GM23338 (cell line): ENCODE measurements at places on chromosomes 1 and 21. TPM values are rescaled to one million over a fixed set of nuclear protein-coding genes. Genes with fewer than 3 reads are reported as not detected.

- DNase-seq: no peak
- H3K4me1 ChIP-seq: no peaks in the 10 kb centered on the region
- H3K27ac ChIP-seq: no peak overlapping the region
- no peak overlapping the region for H3K4me3 ChIP-seq
- no peaks in the 10 kb centered on the region for H3K27me3 ChIP-seq
- H3K36me3 ChIP-seq: no peaks in the 10 kb centered on the region
Observed at GRCh38 chr1:235011064-235011598, 117.5 kb downstream of the TOMM20 start.

DNA sequence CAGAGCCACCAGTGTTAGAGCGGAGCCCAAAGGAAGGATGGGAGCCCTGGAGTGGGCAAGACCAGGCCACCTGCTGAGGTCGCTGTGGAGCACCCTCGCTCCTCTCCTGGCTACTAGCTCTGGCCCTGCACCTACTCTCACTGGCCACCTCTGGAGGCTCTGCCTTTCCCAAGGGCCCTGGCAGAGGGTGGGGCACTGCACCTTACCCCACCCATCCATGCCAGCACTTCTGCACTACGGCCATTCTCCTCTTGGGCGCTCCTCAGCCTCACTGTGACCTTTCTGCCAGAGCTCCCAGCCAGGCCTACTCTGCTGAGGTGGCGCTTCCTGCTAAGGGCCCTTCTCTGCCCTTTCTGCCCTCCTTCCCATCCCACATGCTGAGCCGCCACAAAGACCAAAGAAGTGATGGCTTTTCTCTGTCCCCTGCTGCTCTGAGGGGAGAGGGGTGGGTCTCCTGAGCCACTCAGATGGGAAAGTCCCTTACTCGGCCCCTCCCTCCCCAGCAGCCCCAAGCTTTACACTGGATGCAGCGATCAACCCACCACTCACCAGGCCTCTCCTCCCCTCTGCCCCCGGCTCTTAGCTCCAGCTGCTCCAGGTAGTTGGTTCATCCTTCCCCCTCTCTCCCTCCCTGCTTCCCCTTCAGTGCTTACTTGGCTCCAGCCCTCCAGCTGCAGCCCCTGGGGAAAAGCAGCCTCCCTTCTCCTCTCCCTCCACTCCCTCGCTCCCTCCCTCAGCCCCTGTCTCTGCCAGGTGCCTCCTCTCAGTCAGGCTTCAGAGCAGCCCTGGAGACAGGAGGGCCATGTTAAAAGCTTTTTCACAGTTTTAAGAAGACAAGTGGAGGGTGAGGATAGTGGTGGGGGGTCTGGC, 14.8 kb upstream of the TMEM222 start:
- peak overlapping the region; percentile 42 for H3K4me3 ChIP-seq
- H3K4me1 ChIP-seq: peaks cover 26% of the 10 kb centered on the region
- peak overlapping the region; percentile 90 for H3K27ac ChIP-seq
- H3K36me3 ChIP-seq: no peaks in the 10 kb centered on the region

DNA sequence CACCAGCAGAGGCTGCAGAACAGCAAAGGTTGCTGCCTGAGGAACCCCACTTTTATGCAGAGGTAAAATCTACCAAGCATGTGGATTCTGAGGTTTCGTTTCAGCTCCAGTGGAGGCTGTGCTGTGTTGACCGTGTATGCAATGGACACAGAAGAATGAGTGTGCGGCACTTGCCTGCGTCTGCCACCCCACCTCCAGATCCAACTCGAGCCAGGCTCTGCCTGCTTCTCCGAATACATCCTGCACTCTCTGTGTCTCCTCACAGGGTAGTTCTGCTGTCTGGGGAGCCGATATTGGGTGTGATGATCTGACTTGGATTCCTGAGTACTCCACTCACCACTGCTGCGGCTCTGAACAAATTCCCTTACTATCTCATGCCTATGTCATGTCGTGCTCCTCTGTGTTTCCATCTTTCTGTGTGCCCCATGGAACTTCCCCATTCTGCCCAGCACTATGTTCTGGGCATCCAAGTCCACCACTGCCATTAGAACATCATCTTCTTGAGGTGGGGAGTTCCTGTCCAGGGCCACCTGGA, 129.8 kb downstream of the SLC45A1 start:
- H3K4me3 ChIP-seq: no peak overlapping the region
- H3K27ac ChIP-seq: no peak overlapping the region
- H3K4me1 ChIP-seq: peaks cover 47% of the 10 kb centered on the region
- DNase-seq: no peak
- no peaks in the 10 kb centered on the region for H3K27me3 ChIP-seq

- H3K4me1 ChIP-seq: no peaks in the 10 kb centered on the region
- H3K36me3 ChIP-seq: no peaks in the 10 kb centered on the region
- no peak overlapping the region for H3K4me3 ChIP-seq
- no peak overlapping the region for H3K27ac ChIP-seq
- no peak for DNase-seq
- no peaks in the 10 kb centered on the region for H3K27me3 ChIP-seq
Observed at GRCh38 chr1:240586006-240586405, 25.9 kb downstream of the GREM2 start.

GRCh38 chr1:230114237-230114651, 47.2 kb downstream of the GALNT2 start:
- H3K4me1 ChIP-seq: peaks cover 41% of the 10 kb centered on the region
- no peak for DNase-seq
- no peaks in the 10 kb centered on the region for H3K27me3 ChIP-seq
- no peaks in the 10 kb centered on the region for H3K36me3 ChIP-seq

- H3K4me3 ChIP-seq: no peak overlapping the region
- peaks cover 17% of the 10 kb centered on the region for H3K4me1 ChIP-seq
- H3K27me3 ChIP-seq: no peaks in the 10 kb centered on the region
- no peak for DNase-seq
Observed at GRCh38 chr1:203799157-203799556, 3.7 kb downstream of the ZBED6 start.

GRCh38 chr1:19454265-19455146, 30.8 kb downstream of the CAPZB start:
- H3K4me1 ChIP-seq: peaks cover 60% of the 10 kb centered on the region
- no peaks in the 10 kb centered on the region for H3K36me3 ChIP-seq
- no peak for DNase-seq
- H3K27ac ChIP-seq: 0 out of 2 replicates have a peak overlapping the region, but pooled peaks have one; percentile 33
- H3K27me3 ChIP-seq: no peaks in the 10 kb centered on the region

GRCh38 chr1:64608005-64608650, 136.7 kb upstream of the RAVER2 start:
- no peaks in the 10 kb centered on the region for H3K4me1 ChIP-seq
- no peak overlapping the region for H3K4me3 ChIP-seq
- DNase-seq: no peak
- H3K27ac ChIP-seq: no peak overlapping the region
- no peaks in the 10 kb centered on the region for H3K27me3 ChIP-seq

- no peak overlapping the region for H3K4me3 ChIP-seq
- peaks cover 13% of the 10 kb centered on the region for H3K4me1 ChIP-seq
- no peak for DNase-seq
- no peaks in the 10 kb centered on the region for H3K27me3 ChIP-seq
- H3K36me3 ChIP-seq: no peaks in the 10 kb centered on the region; the same call in 1 of the 2 replicates
Observed at GRCh38 chr1:44620072-44620471, 54.2 kb downstream of the TMEM53 start.

DNA sequence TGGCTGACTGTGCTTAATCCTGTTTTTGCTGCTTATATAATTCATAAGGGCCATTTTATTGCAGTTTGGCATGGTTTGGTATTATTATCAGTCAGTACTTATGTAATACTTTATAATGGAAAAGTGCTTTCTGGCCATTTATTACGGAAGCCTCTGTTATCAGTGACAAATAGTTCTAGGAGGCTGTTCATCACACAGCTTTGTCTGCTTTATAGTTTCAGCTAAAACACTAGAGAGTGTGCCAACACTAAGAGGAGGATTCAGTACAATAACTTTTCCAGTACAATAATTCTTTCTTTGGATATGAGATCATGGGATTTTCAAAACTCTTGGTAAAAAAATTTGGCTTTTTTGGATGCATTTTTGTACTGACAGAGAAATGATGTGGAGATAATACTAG, 102.9 kb upstream of the PTGFR start:
- H3K4me3 ChIP-seq: no peak overlapping the region
- no peak for DNase-seq
- H3K4me1 ChIP-seq: no peaks in the 10 kb centered on the region
- no peak overlapping the region for H3K27ac ChIP-seq

GRCh38 chr21:35862969-35863368, 197.4 kb downstream of the SETD4 start:
- no peak overlapping the region for H3K4me3 ChIP-seq
- no peaks in the 10 kb centered on the region for H3K36me3 ChIP-seq
- no peaks in the 10 kb centered on the region for H3K27me3 ChIP-seq
- no peak overlapping the region for H3K27ac ChIP-seq

GRCh38 chr1:171472183-171472647, 13.1 kb upstream of the PRRC2C start:
- no peak overlapping the region for H3K27ac ChIP-seq
- H3K4me1 ChIP-seq: no peaks in the 10 kb centered on the region
- no peaks in the 10 kb centered on the region for H3K36me3 ChIP-seq
- no peak overlapping the region for H3K4me3 ChIP-seq
- no peak for DNase-seq

DNA sequence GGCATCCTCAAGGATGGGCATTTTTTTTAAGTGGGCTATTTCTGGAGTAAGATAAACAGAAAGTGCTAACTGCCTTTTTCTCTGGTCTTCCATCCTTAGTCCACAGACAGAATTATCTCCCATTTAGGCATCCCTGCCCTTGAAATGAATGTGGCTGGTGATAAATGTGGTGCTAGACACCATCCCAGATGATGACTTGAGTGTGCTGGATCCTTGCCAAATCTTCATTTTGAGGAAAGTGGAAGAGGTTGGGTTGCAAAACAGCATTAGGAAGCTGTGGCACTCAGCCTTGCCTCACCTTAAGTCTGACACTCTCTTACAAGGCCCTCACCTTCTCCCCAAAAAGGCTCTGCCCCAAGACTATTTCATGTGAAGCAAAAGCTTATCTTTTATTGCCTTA, 19.2 kb downstream of the MAB21L3 start:
- no peak overlapping the region for H3K27ac ChIP-seq
- no peaks in the 10 kb centered on the region for H3K27me3 ChIP-seq
- no peaks in the 10 kb centered on the region for H3K4me1 ChIP-seq

GRCh38 chr1:157978586-157979403, 14.7 kb upstream of the KIRREL1 start:
- peak; percentile 86 for DNase-seq
- peaks cover 28% of the 10 kb centered on the region for H3K4me1 ChIP-seq
- no peaks in the 10 kb centered on the region; the same call in 1 of the 2 replicates for H3K36me3 ChIP-seq
- H3K4me3 ChIP-seq: peak overlapping the region; percentile 38; the same call in 1 of the 2 replicates
- no peak overlapping the region; the same call in 1 of the 2 replicates for H3K27ac ChIP-seq

DNA sequence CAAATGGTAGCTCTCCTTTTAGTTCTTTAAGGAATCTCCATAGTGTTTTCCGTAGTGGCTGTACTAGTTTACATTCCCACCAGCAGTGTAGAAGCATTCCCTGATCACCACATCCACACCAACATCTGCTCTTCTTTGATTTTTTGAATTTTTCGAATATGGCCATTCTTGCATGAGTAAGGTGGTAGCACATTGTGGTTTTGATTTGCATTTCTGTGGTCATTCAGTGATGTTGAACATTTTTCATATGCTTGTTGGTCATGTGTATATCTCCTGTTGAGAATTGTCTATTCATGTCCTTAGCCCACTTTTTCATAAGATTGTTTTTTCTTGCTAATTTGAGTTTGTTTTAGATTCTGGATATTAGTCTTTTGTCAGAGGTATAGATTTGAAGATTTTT, 84.6 kb upstream of the B3GALT2 start:
- H3K27ac ChIP-seq: no peak overlapping the region
- H3K27me3 ChIP-seq: no peaks in the 10 kb centered on the region
- no peak overlapping the region for H3K4me3 ChIP-seq
- H3K4me1 ChIP-seq: no peaks in the 10 kb centered on the region

GRCh38 chr1:40469327-40469726, 7.8 kb upstream of the ZFP69 start:
- H3K4me3 ChIP-seq: no peak overlapping the region
- no peak for DNase-seq

DNA sequence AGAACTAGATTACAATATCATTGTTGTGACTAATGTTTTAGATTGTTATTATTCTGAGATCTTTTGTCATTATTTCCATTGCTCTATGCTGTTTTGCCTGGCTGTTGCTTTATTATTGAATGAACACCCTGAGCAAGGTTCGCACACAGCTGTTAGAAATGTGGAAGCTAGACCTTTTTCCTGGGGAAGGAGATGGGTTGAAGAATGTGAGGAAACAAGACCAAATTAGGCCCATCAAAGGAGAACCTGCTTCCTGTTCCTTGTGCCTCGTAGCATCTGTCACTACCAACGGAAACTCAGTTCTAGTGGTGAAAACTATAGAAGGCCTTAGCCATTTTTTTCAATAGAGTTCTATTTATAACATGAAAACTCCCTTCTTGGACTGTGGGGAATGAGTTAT, 68.7 kb downstream of the RGL1 start:
- no peak overlapping the region for H3K27ac ChIP-seq
- no peaks in the 10 kb centered on the region for H3K36me3 ChIP-seq
- no peak for DNase-seq
- no peak overlapping the region for H3K4me3 ChIP-seq

DNA sequence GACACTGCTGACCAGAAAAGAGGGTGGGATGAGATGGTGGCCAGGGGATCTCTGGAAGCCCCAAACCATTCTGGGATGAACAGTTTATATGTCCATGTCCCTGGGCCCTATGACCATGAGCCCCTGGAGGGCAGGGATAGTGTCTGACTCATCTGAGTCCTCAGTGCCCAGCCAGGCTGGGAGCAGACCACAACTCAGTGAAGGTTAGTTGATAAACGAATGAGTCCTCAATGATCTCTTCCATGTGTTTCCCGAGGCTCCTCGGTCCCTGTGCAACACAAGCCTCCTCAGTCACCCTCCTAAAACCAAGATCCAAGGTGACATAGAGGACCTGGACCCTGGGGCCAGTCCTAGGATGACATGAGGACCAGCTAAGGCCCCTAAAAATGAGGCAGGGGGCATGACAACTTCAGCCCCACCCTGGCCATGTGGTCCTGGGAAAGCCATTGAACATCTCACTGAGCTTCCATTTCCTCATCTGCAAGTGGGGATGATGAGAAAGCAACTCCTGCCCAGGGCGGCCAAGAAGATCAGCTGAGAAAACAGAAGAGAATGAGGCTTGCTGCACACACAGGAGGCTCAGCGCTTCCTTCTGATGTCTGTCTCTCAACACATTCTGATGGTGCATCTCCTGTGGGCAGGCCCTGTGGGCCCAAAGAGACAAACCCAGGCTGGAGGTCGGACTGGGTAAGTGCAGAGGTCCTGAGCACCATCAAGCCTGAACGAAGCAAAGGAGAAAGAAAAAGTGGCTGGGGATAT, 86.3 kb downstream of the GLIS1 start:
- no peaks in the 10 kb centered on the region for H3K27me3 ChIP-seq
- no peak overlapping the region for H3K27ac ChIP-seq
- H3K36me3 ChIP-seq: no peaks in the 10 kb centered on the region
- DNase-seq: no peak

The PCAT6 gene
- 7.2 TPM in 1 of 2 replicates, not detected in the other for total RNA-seq

The KCNE2 gene
- 0.28 TPM in 1 of 2 replicates, not detected in the other for total RNA-seq

The ARHGAP29 gene
- total RNA-seq: 5.0 and 6.9 TPM in 2 replicates

The ATP6V1G3 gene
- not detected in 2 replicates for total RNA-seq

The DHCR24 gene
- total RNA-seq: 453 and 530 TPM in 2 replicates

The ACKR1 gene
- total RNA-seq: not detected in 2 replicates

The DR1 gene
- total RNA-seq: 59.6 and 61.2 TPM in 2 replicates

The RGL1 gene
- total RNA-seq: 2.1 and 2.6 TPM in 2 replicates

The FOXD2 gene
- total RNA-seq: 0.28 TPM in 1 of 2 replicates, not detected in the other

The OR2L2 gene
- total RNA-seq: 0.07 TPM in 1 of 2 replicates, not detected in the other

The BRDT gene
- total RNA-seq: 0.19 and 0.80 TPM in 2 replicates

The VSIG8 gene
- not detected in 2 replicates for total RNA-seq

The CITED4 gene
- total RNA-seq: 16.4 and 18.7 TPM in 2 replicates

The PEF1 gene
- 60.5 and 68.5 TPM in 2 replicates for total RNA-seq

The CADM3 gene
- total RNA-seq: 2.9 and 4.4 TPM in 2 replicates

The ZP4 gene
- not detected in 2 replicates for total RNA-seq

The CYP4Z1 gene
- total RNA-seq: not detected in 2 replicates
